ENCODE measurements at places on chromosomes 6 and 20.

DNA sequence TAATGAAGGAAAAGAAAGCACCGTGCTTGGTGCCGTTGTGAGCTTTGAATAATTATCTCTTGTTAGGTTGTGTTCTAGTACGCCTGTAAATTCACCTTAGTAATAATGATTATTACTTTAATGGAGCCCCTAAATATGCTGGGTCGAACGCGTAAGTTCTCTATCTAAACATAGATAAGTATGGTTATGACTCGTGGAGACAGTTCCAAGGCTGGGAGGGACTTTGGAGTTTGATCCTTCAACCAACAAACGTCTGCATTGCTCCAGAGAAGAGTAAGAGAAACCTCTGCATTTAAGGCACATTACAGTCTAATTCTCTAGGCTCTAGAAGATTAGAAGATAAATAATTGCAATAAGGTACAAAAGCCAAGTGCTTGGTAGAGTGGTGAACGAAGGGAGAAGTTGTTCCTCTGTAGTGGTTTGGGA lies 514 bp downstream of the ACOT13 start:
- peak; percentile 66 for DNase-seq

GRCh38 chr6:3353213-3353903 lies 94.6 kb downstream of the PSMG4 start:
- no peak for DNase-seq

- no peak for DNase-seq
These were observed 1.3 kb downstream of the CD24 start for GRCh38 chr6:106973018-106973835.

- DNase-seq: no peak
These were observed 89.4 kb upstream of the ANKEF1 start for GRCh38 chr20:9945408-9945807.

DNA sequence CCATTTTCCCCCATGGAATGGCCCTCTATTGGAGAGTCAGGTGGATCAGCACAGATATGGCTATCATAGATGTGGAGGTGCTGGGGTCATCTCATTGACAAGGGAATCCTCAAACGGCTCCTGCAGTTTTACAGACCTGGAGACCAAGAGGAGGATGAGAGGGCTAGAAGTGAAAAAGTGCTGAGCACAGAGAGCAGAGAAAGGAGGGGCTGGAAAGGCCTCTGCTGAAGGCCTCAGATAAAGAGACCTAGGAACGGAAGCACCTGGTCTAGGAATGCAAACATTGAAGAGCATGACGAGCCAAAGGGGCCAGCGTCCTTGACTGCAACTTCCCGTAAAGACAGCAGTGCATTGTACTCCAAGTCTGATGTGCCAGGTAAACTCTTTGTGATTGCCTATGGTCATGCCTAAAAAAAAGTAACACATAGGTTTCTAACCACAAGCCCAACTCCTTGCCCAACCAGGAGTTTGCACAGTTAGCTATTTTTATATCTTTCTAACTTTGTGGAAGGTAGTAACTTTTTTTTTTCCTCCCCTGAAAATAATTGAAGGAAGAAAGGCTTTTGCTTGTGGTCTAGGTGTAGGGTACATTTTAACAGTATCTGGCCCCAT lies 15.2 kb downstream of the RSPH4A start:
- DNase-seq: peak; percentile 44

GRCh38 chr6:82035526-82035925 lies 212.0 kb downstream of the IBTK start:
- no peak for DNase-seq

DNA sequence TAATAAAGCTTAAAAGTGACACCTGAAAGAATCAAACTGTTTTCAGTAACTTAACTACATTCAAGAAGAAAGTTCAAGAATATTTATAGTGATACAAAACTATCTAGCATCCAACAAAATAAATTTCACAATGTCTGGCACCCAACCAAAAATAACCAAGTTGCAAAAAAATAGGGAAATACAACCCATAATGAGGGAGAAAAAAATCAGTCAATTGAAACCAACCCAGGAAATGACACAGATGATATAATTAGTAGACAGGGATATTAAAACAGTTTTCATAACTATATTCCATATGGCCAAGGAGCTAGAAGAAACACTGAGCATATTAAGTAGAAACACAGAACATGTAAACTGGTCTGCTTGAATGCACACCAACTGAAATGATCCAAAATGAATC lies 120.2 kb upstream of the BEND3 start:
- DNase-seq: no peak

GRCh38 chr20:1489764-1490436 lies 1.3 kb downstream of the SIRPB2 start:
- DNase-seq: peak; percentile 56

- DNase-seq: no peak
These were observed 44.1 kb downstream of the NEDD9 start for GRCh38 chr6:11188161-11188915.
